HS-5 (cell line): ENCODE measurements at places on chromosomes 2 and 18.
A peak's percentile ranks its signal among the peaks of the same experiment; 100 is the strongest.

DNA sequence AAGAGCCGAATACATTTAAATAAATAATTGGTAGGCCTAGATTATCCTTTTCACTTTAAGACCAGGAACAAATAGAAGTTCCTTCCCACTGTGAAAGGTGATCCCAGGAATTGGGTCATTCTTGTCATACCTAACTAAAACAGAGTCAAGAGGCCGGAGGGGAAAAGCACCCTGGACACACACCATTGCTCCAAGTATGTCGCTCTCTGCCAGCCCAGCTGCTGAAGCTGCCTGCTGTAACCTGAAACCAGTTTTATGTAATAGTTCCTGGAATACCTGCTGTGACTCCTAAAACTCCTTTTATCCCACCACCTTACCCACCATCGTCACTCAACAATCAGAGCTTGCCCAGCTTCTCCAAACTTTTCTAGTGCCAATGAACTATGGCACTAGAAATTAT, 217.1 kb downstream of the PTPRM start:
- DNase-seq: no peak

- DNase-seq: peak; percentile 11
Observed at GRCh38 chr18:41905786-41906527, 49.1 kb upstream of the PIK3C3 start.

DNA sequence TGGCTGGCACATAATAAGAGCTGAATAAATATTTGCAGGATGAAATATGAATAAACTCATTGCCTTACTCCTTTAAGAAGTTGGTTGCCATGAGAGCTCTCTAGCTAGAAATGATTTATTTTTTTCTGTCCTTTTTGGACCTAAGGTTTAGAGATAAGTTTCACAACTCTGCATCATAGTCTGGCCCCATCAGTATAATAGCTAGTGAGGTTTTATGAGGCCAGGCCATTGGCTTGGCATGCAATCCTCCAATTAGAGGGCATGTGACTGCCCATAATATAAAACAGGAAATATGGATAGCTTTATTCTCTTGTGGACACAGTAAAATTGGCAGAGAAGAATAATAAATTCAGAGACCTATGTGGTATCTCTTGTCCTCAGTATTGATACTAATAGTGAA, 26.2 kb upstream of the INSIG2 start:
- no peak for DNase-seq

GRCh38 chr18:62341473-62341872, 16.4 kb downstream of the TNFRSF11A start:
- no peak for DNase-seq

DNA sequence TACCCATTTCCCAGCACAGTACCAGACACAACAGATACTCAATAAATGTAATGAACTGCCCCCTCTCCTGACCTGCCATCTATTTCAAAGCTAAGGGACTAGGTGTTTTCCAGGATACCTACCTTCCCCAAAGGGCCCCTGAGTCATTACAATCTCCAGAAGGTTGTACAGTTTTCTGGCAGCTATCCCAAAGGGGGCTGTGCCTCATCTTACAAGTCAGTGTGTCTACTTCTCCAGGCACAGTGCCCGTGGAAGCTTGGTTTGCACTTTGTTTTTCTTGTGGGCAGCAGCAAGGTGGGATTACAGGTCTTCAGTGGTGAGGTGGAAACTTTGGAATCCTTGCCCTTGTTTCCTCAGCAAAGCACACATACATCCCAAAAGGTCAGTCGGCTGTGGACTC, 62.8 kb upstream of the CYP26B1 start:
- DNase-seq: no peak

- DNase-seq: no peak
Observed at GRCh38 chr2:234555616-234556249, 58.9 kb upstream of the ARL4C start.

GRCh38 chr2:132424526-132425121, 8.0 kb downstream of the GPR39 start:
- no peak for DNase-seq

DNA sequence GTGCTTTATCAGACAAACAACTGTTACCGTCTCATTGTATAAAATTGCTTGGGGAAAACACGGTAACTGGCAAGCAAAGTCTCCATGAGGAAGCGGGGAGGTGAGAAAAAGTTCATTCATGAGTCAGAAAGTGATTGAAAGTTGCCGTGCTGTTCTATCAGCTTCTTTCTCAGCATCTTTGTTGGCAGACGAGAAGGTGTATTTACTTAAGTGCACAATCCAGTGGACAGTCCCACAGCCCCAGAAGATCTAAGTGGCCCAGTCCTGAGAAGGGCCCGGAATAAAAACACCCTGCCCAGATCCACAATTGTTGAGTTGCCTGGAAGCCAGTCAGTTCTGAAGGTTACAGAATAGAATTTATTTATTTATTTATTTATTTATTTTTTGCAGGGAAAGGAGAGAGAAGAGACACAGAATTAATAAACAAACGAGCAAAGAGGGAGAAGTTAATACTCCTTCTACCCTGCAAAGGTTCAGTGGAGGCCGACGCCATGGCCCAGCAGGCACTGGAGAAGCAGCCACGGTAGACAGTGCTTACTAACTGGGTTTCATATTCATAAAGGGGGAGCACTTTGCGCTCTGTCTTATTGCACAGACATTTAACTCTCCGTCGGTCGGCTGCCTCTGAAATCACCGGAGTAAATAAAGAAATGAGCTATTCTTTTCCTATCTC, 676.0 kb upstream of the SALL3 start:
- DNase-seq: no peak

DNA sequence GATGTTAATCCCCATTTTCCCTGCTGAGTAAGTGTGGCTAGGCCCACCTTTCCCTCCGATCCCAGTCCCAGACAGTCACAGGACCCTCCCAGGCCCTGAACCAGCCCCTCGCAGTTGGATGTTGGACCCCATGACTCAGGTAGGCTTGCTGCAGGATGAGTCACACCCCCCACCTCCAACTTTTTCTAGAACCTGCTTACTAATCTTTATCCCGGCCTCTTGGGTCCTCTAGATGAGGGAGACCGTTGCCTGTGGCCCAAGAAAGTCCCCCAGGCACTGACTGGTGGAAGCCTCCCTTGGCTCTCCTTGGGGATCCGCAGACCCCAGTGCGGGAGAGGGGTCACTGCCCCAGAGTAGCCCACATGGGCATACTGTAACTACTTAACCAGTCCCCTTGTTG, 98.5 kb downstream of the SMAD7 start:
- no peak for DNase-seq

- DNase-seq: no peak
Observed at GRCh38 chr2:69628325-69629021, 15.1 kb downstream of the AAK1 start.

GRCh38 chr18:61643884-61644647, 248.7 kb downstream of the RNF152 start:
- no peak for DNase-seq

DNA sequence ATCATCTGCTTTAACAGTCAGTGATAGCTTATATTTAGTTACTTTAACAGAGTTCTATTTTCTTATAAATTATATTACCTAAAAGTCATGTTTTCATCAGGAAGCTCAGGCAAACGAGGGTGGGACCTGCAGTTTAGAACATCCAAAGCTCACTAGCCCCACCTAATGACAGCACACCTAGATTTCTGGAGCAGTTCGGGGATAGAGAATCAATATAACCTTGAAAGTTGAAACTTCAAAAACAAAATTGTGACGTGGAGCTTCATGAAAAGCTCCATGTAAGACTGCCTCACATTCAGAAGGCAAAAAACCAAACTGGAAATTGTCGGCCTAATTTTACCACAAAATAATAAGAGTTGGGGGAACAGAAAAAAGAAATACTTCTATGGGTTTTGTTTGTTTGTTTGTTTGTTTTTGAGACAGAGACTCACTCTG, 185.9 kb upstream of the CCDC150 start:
- DNase-seq: peak; percentile 16

GRCh38 chr2:119028327-119029174, 86.6 kb downstream of the MARCO start:
- DNase-seq: no peak

DNA sequence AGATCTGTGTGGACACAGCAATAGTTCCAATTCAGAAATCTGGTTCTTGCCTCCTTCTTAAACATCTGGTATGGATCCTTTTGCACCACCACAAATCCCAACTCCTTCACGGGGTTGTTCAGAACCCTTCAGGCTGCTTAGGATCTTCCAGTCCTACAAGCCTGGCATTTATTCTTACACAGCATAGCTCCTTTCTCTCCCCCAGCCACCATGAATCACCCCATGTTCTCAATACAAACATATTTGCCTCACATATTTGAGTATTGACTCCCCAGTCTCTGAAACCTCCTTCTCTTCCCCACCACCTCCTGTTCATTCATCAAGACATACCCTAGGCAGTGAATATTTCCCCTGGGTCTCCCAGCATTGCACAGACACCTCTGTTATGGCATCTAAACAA, 155.2 kb downstream of the ALK start:
- DNase-seq: peak; percentile 49

DNA sequence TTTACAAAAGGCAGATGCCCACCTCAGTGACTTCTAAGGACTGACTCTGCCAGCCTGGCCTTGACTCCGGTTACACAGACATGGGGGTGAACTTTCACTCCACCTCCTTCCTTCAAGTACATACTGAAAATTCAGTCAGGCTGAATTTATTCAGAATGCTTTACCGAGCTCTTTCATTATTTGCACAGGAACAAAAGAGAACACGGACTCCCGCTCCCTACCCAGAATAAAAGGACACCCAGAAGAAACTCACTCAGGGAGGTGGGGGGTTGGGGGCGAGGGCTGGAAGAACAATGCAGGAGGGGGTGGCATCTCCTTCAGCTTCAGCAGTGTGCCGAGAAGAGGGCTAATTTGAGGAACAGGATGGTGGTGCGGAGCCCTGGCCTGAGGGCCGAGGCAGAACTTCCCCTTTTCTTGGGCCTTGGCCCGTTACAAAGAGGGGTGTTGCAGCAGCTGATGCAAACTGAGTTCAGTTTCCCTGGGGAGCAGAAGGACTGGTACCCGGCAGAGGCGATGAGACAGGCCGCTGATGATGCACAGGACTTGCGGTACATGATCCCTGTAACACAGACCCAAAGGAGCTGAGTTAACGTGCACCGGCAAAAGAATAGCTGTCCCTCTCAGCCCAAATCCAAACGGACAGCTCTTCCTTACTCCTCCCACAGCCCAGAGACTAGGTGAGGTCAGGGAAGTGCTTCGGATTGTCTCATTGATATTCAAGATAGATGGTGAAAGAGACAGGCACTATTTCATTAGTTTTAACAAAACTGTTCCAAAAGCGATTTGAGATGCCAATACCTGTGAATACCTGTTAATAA, 24.1 kb downstream of the LYPD1 start:
- no peak for DNase-seq

DNA sequence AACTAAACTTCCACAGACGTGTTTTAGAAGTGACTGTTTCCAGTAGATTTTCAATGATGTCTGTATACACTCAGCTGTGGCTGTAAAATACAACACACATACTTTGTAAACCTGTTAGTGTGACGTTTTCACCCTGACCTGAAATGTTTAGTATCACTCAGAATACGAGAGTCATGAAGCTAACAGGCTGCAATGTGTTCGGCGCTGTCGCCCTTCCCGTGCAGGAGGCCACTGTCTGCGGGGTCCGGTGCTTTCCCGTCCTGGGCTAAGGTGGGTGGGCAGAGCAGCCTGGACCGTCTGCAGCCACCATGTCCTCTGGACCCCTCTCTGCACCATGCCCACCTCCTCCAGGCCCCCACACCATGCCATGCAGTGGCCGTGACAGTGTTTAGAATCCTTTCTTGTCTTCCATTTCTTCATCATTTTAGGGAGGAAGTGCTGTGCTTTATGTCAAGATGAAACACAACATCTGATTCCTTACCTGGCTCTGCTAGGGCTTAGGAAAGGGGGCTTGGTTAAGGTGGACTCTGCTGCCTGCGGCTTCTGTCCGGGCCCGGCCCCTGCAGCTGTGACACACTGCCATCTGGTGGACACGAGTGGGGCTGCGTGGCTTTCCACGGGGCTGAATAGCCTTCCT, 53.8 kb upstream of the RBM44 start:
- DNase-seq: no peak

DNA sequence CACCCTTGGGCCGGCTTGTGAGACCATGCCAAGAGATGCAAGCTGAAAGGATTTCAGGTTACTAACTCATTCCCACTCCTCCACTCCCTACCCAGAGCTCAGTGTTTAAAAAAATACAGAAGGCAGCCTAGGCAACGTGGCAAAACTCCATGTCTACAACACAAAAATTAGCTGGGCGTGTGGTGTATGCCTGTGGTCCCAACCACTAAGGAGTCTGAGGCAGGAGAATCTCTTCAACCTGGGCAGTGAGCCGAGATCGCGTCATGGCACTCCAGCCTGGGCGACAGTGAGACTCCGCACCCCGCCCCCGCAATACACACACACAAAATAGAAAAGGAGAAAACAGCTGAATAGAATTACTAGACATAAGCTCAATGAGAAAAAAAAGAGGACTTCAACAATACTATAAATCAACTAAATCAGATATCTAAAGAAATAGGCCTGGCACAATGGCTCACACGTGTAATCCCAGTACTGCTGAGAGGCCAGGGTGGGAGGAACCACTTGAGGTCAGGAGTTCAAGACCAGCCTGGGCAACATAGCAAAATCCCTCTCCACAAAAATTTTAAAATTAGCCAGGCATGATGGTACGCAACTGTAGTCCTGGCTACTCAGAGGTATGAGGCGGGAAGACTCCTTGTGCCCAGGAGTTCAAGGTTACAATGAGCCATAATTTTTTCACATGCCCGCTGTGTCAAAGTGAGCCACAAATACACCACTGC, 10.1 kb downstream of the IWS1 start:
- DNase-seq: no peak

DNA sequence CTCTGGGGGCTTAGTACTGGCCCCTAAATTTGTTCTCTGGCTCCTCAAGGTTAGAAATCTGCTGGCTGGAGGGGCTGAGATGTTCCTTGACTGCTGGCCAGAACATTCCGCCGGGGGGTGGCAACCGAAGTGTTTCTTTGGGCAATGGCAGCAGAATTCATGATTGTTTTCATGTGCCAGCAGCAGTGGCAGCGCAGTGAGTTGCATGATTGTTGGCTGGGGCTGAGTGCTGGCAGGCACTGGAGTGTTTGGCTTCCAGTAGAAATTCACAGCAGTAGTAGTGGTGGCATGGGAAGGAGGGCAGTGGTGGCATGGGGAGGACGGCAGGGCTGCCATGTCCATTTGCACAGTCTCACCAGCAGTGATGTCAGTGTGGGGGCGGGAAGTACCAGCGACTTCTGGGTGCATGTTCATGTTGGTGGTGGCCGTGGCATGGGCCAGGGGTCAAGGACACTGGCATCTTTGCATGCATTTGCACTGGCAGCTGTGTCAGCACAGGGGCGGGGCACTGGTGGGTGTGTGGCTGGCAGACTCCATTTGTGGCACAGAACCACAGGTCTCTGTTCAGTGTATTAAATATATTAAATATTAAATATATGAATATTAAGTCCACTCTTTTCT, 130.6 kb upstream of the CDH7 start:
- DNase-seq: no peak
